ENCODE measurements at places on chromosomes 5 and 9.

GRCh38 chr5:173735691-173736090 is 119.2 kb upstream of the BOD1 start:
- DNase-seq = no peak

DNA sequence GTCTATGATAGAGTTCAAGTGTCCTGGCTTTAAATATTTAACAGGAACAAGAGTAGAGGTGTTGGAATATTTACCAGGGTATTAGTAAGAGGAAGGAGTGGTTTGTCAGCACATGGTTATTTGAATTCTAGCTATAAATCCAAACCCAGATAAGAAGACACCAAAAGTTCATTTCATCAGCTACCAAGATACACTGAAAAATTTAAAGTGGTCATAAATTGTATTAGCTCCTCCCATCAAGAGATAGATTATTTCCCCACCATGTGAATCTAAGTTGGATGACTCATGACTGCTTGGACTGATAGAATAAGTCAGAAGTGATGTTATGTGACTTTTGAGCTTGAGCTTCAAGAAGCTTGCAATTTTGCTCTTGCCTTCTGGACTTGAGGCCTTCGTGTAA is 72.1 kb upstream of the GRAMD2B start:
- peak; percentile 84 for DNase-seq

- no peak for DNase-seq
Measured at GRCh38 chr5:167304834-167305469, 986.5 kb upstream of the WWC1 start.

DNA sequence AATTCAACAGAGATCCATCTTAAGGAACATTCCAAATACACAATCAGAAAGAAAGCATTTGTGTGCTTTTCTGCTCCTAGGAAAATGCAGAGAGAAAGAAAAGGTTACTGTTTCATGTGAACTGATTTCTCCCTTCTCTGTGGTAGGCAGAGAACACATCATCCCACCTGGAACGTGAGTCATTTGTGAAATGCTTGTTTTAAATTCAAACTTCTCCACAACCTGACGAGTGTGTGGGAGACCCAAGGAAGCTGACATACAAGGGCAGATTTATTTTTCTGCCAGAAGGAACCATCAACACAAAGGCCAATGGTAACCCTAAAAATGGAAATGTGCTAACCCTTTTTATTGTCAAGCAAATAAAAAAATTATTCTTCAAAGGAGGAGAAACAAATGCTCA is 156.4 kb downstream of the EFNA5 start:
- no peak for DNase-seq

DNA sequence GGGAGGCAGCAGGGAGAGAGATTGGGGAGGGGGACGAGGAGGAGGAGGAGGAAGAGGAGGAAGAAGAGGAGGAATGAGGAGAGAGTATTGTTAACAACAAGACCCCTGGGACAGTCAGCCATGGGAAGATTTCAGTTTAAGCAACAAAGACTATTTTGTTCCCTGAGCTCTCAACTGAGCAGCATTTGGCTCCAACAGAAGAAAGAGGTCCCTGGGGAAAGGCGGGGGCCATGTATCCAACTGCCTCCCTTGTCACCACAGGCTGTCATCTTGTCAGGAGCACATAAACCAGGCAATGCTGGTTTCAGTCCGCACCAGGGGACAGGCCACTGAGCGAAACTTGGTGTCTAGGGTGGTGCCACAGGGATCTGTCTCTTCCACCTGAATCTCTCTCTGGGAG is 316.1 kb downstream of the TLE1 start:
- DNase-seq = no peak

DNA sequence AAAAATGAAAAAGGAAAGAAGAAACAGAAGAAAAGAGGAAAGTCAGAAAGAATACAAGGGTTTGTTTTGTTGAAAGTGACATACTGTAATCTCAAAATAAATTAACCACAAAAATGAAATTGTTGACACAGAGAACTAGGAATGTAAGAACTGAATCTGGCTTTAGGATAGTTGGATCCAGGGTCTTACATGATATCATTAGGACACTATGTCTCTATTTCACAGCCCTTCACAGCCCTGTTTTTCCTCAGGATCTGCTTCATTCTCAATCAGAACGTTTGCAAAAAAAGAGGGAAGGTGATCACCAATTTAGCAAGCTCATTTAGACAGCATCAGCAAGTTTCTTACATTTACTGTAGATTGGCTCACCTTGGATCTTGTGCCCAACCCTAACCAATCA is 188.5 kb upstream of the NREP start:
- DNase-seq = no peak

DNA sequence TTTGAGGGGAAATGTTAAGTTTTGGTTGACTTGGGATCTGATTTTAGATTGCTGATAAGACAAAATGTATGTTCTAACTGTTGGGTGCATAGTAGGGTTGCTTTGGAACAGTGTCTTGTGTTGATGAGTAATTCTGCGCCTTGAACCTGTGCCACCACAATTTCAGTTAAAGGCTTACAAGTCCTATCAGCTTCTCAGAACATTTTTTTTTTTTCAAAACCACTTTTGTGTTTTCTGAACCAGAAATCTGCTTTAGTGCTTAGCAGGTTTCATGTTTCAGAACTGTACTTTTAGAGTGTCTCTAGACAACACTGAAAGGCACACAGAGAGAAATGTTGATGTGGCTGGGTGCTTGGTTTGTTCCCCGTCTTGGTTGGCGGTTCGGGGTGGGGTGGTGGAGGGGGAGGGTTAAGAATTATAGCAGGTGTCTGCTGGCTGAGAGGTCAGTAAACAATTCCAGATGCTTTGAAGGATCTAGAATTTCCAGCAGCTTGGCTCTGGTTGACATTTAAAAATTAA is 84.6 kb downstream of the ANKRD55 start:
- DNase-seq = no peak

GRCh38 chr9:85432599-85432998 is 309.2 kb downstream of the AGTPBP1 start:
- DNase-seq = no peak

Data from fibroblast of villous mesenchyme (primary cell).